NCI-H2171 (cell line): ENCODE measurements at places on chromosomes 7 and 10.

DNA sequence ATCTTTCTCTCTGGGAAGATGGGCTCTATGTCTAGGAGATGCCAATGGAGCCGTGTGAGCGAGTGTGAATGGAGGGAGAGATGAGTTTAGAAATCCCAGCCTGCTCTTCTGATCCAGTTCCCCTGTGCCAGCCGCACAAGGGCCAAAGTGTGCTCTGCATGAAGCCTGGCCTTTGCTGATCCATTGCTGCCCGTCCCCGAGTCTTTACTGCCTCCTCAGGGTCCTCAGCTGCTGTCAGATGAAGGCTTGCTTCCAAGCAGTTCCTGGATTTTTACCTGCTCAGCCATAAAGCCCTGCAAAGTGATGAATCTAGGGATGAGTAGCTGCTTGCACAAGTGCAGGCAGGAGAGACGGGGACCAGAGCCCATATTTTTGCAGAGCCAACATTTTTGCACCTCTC is 115.9 kb downstream of the ZMIZ1 start:
- no peak for DNase-seq

DNA sequence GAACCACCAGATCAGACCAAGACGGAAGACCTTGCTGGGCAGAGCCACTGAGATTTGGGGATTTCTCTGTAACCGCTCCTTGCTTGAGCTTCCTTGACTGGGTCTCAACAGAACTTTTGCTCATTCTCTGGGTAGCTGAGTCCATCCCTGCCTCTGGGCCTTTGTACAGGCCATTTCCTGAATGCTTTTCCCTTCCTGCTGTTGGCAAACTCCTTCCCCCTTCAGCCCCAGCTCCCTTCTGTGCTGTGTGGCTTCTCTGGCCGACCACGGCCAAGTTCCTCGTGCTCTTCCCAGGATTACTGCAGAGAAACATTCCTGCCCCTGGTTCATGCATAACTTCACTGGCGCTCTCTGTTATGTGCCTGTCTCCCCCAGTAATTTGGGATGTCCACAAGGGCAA is 150.5 kb upstream of the GPR26 start:
- no peak for DNase-seq

- DNase-seq: no peak
Measured at GRCh38 chr7:48839108-48839507, 85.2 kb upstream of the CDC14C start.

DNA sequence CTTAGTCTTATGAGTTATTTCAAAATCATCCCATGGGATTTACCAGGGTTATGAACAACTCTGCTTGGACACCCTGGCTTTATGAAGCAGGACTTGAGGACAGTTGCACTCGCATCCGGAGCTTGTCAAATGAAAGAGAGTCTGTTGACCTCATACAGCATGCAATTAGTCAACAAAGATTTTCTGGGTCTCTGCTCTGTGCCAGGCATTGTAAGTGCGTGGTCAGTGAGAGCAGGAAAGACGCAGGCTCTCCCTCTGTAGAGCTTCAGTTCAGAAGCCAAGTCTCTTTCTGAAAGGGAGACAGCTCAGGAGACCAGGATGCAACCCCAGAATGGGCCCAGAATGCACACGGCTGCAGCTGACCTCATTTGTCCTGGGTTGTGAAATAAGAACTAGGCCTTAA is 45.5 kb upstream of the DMBT1 start:
- DNase-seq: no peak

GRCh38 chr10:7856678-7857077 is 38.4 kb downstream of the TAF3 start:
- DNase-seq: no peak

DNA sequence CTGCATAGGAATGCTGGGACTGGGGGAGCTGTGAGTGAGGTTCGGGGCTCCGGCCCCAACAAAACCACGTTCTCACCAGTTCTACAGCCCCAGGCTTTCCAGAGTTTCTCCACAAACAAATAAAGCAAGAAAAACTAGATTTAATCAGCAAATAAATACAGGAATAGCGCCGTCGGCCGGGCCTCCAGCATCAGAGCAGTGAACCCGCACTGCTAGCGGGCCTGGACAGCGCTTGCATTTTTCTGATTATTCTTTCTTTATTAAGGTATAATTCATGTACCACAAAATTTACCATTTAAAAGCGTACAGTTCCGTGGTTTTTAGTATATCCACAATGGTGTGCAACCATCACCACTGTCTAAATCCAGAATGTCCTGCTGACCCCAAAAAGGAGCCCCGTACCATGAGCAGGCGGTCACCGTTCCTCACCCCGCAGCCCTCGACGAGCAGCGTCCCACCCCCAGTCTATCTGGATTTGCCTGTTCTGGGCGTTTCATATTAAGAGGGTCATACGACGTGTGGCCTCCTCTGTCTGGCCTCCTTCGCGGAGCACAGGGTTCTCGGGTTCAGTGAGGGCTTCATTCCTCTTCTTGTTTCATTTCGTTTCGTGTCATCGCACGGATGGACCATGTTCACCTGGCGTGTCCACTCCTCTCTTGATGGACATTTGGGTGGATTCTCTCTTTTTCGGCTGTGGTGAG is 35.5 kb upstream of the FOXL3 start:
- DNase-seq: no peak

- DNase-seq: no peak
Measured at GRCh38 chr7:46291601-46292150, 370.6 kb upstream of the IGFBP3 start.

- no peak for DNase-seq
Measured at GRCh38 chr10:80155696-80156215, 23.2 kb downstream of the PLAC9 start.

- no peak for DNase-seq
Measured at GRCh38 chr10:59682986-59683937, 26.4 kb downstream of the SLC16A9 start.

GRCh38 chr10:88986549-88987242 is 3.9 kb upstream of the FAS start:
- DNase-seq: no peak

- DNase-seq: no peak
Measured at GRCh38 chr10:24039897-24040296, 169.0 kb upstream of the KIAA1217 start.

DNA sequence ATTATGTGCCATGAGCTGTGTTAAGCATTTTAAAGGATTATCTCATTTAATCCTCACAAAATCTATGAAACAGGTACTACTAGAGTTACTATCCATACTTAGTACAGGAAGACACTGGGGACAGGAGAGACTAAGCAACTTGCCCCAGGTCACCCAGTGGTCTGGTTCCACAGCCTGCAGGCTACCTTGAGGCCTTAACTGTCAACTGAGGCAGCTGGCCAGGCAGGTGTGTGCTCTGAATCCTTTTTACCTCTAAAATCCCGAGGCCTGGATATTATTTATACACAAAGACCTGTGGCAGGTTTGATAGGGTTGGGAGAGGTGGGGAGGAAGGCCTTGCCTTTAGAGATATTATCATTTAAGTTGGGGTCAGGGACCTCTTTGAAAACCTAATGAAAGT is 3.1 kb downstream of the ZNF777 start:
- no peak for DNase-seq

GRCh38 chr7:66535414-66536329 is 93.0 kb upstream of the KCTD7 start:
- DNase-seq: no peak

- no peak for DNase-seq
Measured at GRCh38 chr7:77536017-77536412, 1.1 kb upstream of the PTPN12 start.

DNA sequence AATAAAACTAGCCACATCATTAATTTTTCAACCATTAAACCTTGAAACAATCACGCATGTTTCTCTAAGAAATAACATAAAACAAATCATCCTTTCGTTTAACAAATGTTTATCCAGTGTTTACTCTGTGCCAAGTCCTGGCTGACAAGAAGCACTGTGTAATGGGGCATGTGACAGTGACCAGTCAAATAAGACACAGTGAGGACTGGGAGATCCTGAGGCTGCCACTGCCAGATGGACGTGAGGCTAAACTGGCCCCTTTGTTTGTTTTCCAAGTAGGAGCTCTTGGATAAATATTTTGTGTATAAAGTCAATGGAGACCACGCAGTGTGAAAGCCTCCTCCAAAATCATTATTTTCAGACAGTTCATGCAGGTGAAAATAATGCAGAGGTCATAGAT is 626.2 kb downstream of the SUGCT start:
- DNase-seq: no peak

DNA sequence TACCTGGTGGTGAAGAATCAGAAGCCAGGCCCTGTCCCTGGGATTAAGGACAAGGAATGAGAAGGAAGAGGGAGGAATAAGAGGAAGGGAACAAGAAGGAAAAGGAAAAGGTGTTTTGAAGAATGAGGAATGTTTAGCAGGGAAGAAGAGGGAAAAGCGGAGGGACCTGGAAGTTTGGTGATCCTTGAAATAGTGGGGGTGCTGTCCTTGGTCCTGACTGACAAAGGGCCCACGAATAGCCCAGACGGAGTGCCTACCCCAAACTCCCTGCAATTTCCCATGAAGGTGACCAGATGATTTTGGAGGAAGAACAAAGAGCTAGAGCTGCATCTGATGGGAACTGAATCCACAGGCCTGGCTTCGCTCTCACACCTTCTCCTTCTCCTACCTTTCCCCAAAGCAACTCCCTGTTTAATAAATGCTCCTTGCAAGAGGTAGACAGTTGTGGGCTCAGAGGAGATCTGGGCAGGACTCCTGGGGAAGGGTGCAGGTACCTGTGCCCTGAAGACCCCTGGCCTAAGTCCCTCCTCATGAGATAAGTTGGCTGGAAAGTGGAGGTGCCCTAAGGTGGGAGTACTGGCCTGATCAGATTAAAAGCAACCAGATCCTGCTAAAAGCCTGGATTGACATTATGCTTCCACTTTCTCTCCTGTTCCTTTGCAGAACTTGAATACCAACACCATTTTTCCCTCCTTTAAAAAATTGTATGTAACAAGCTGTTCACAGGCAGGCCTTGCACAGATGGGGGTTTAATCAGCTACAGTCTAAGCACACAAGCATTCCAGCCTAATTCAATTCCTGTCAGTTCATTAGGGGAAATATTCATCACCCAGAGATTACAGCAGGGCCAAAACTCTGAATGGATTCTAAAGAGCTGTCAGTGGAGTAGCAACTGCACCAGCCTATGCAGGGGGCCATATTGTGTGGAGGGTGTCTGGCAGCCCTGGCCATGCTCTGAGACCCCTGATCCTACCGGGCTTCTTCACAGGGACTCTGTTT is 19.4 kb downstream of the KAZALD1 start:
- no peak for DNase-seq

GRCh38 chr10:42988069-42988468 is 88.8 kb upstream of the RET start:
- no peak for DNase-seq

GRCh38 chr10:57294698-57295097 is 933.6 kb upstream of the ZWINT start:
- DNase-seq: no peak

- no peak for DNase-seq
Measured at GRCh38 chr10:74165530-74165901, 14.5 kb downstream of the ADK start.

GRCh38 chr7:84847790-84848189 is 339.1 kb downstream of the SEMA3D start:
- DNase-seq: no peak

DNA sequence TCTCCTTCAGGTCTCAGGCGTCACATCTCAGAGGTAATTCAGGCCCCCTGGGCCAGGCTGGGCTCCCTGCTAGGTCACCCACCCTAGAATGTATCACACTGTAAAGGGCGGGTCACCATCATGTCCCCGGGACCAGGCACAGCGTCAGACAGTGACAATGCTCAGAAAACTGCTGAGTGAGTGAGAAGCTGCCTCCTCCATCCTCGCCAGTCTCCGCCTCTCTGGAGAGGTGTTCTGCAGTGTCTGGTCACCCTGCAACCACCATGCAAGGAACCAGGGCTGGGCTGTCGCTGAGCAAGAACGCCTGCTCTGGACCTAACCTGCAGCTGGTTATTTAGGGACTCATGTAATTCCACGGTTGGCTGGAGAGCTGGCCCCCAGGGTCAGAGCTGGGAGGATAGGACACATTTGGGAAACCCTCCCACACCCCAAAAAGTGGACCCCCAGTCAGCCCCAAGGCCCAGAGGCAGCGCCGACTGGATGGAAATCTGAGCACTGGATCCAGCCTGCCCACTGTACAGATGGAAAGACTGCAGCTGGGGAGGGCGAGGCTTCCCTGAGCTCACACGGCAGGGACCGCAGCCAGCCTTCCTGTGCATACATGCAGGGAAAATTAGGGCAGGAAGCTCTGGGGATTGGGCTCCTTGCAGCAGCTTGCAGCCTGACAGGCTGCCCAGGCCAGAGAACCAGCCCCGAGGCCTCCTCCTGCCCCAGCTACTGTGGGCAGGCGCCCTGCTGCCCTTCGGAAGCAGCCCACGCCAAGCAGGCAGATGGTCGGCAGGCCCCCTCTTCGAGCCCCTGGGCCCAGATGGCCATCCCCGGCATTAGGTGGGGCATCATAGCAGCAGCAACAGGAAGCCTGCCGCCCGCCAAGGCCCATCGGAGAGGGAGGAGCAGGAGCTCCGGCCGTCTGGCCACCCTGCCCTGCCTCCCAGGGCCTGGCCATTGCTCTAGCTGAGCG is 105.4 kb upstream of the ZMIZ1 start:
- DNase-seq: peak; percentile 9

DNA sequence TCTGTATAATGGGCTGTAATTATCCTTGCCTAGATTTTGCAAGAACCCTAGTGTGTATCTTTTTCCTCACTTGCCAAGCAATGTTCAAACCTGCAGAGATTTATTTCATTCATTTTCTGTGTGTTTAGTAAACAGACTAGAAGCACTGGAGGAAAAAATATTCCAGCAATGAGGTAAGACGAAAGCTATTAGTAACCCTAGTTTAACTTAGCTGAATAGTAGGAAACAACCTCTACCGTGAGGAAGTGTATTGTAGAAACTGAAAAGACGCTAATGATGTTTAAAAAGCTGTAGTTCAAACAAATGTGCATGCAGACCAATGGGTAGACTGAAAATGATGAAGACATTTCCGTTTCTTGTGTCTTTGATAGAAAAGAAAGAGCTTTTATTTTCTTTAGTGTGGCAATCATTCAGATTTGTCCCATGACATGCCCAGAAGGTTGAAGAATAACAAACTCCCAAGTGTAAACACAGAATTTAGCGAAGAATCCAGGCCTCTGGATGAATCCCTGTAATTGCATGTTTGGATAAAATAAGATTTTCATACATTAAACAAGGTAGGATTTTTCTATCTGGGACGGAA is 20.7 kb downstream of the CAV1 start:
- DNase-seq: no peak

DNA sequence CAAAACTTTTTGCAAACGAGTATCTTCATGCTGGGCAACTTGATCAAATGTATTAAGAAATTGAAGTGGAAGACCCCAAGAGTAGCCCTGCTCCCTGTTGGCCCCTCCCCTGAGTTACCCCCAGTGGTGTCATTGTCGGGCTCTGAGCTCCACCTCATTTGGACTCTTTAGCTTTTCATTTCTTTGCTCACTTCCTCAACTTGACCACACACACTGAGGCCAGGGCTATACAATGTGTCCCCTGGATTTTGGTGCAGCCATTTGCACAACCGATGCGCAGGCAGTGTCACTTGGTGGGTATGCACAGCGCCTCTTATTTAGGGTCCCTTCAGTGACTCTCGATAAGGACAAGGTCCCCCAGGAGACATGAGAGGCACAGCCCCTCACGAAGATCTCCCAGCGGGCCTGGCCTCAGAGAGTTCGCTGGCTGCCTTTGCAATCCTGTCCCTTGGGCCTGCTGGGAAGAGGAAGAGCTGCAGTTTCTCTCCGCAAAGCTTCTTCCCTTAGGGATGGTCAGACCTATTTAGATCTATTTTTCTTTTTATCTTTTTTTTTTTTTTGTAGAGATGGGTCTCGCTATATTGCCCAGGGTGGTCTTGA is 2.5 kb upstream of the MUC3A start:
- DNase-seq: no peak
